ENCODE measurements at places on chromosomes 4 and X.

- DNase-seq: no peak
Measured at GRCh38 chr4:115090483-115091075, 22.8 kb downstream of the NDST4 start.

GRCh38 chrX:96438803-96439202 lies 245.8 kb upstream of the DIAPH2 start:
- no peak for DNase-seq

DNA sequence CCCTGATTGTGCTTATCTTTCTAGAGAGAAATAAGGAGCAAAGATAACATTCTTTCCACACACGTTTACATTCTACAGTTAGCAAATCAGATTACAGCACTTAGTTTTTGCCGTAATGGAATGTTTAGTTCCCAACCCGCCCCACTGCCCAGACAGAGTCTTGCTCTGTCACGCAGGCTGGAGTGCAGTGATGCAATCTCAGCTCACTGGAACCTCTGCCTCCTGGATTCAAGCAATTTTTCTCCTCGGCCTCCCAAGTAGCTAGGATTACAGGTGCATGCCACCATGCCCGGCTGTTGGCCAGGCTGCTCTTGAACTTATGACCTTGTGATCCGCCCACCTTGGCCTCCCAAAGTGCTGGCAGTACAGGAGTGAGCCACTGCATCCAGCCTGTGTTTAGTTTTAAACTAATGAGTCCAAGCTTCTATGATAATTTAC lies 8.4 kb upstream of the PRPS1 start:
- no peak for DNase-seq

DNA sequence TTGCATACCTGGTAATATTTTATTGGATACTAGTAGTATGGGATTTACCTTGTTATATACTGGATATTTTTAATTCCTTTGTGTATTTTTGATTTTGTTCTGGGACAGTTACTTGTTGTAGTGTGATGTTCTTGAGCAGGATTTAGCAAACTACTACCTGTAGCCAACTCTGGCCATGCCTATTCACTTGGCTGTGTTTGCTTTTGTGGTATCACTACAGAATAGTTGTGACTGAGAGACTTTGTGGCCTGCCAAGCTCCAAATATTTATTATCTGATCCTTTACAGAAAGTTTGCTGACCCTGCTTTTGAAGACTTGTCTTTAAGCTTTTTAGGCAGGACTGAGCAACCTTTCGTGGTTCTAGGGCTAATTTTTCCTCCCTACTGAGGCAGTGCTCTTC lies 17.8 kb downstream of the ZCCHC4 start:
- DNase-seq: no peak

- no peak for DNase-seq
Measured at GRCh38 chr4:89303177-89303576, 4.4 kb downstream of the GPRIN3 start.

GRCh38 chr4:81466841-81467671 lies 4.7 kb downstream of the RASGEF1B start:
- peak; percentile 67 for DNase-seq

DNA sequence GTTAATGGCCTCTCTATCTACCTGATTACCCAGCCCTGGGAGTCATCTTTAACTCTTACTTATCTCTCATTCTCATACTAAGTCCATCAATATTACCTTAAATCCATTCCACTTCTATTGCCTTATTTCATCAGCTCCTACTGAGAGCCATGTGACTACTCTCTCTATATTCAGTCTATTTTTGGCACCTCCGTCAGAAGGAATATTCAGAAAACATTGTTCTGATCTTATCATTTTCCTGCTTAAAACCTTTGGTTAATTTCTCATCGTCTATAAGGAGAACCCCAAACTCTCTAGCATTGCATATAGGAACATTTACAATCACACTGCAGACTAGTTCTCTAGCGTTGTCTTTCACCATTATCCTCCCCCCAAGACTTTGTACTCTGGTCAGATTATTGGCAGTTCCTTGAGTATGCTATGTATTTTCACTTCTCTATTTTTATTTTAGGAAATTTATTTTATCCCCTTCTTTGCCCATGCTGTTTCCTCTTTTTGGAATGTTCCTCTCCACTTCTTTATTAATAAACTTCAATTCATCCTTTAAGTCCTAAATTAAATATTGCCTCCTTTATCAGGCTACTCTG lies 13.7 kb upstream of the AMMECR1 start:
- no peak for DNase-seq

- DNase-seq: no peak
Measured at GRCh38 chr4:3834186-3834662, 68.0 kb downstream of the ADRA2C start.

GRCh38 chrX:73849073-73849472 lies 286.1 kb downstream of the CHIC1 start:
- DNase-seq: no peak

- DNase-seq: no peak
Measured at GRCh38 chr4:17315459-17315858, 196.4 kb downstream of the QDPR start.

- no peak for DNase-seq
Measured at GRCh38 chrX:99353412-99353811, 1056.7 kb downstream of the PCDH19 start.

- no peak for DNase-seq
Measured at GRCh38 chr4:95857761-95858160, 17.9 kb downstream of the PDHA2 start.

DNA sequence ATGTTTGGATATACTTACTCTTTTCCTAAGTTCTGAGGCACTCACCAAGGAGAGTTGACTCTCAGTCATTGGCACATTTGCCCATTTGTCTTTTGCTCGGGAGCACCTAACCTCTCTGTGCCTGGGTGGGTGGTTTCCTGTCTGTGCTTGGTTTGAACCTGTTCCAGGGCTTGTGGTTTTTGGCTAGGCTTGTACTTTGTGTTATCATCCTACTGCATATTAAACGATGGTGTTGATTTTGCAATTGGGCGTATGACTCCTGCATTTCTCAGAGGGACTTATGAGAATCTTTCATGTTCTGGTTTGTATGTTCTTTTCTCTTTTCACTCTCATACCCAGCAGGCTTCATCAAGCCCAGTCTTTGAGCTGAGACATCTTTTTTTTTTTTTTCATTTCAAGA lies 161.7 kb downstream of the BTC start:
- no peak for DNase-seq

DNA sequence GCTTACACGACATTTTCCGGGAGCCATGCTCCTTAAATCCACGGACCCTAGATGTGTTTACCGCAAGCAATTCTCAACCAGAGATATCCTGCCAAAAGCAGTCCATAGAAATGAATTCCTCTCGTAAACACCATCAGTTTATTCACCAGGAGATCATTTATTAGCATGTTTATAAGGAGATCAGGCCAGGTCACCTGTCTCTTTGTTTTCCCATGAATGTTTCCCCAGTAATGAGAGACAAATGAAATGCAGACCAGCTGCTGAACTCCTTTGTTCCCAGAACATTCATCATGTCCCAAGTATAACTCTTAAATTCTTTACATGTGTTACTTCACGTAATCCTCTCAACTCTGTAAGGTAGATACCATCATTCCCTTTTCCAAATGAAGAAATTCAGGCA lies 137.1 kb downstream of the DDX53 start:
- no peak for DNase-seq

- DNase-seq: no peak
Measured at GRCh38 chr4:42280327-42281095, 116.8 kb upstream of the SHISA3 start.

DNA sequence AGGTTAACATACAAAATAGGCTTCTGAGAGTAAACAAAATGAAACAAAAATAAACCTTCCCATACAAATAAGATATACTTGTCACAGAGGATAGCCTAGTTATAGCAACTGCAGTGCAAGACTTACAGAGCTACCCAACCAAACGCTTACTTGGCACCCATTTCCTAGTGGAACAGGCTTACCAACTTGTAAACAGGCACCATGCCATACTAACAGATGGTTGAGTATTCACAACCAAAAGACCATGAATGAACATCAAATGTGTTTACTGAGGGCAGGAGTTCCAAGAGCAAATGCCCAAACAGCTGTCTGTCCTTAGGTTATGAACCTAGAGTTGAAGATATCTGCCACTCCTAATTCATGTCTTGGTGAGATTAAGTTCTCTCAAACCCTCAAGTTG lies 2629.2 kb downstream of the PCDH7 start:
- DNase-seq: no peak

- DNase-seq: no peak
Measured at GRCh38 chr4:137923494-137923893, 318.7 kb downstream of the SLC7A11 start.

- no peak for DNase-seq
Measured at GRCh38 chr4:105166066-105166465, 19.4 kb downstream of the TET2 start.

- DNase-seq: no peak
Measured at GRCh38 chr4:105527081-105527480, 25.3 kb upstream of the ARHGEF38 start.

GRCh38 chr4:68162196-68162595 lies 32.5 kb upstream of the TMPRSS11F start:
- no peak for DNase-seq

- DNase-seq: no peak
Measured at GRCh38 chr4:99201690-99202089, 17.4 kb downstream of the ADH6 start.

DNA sequence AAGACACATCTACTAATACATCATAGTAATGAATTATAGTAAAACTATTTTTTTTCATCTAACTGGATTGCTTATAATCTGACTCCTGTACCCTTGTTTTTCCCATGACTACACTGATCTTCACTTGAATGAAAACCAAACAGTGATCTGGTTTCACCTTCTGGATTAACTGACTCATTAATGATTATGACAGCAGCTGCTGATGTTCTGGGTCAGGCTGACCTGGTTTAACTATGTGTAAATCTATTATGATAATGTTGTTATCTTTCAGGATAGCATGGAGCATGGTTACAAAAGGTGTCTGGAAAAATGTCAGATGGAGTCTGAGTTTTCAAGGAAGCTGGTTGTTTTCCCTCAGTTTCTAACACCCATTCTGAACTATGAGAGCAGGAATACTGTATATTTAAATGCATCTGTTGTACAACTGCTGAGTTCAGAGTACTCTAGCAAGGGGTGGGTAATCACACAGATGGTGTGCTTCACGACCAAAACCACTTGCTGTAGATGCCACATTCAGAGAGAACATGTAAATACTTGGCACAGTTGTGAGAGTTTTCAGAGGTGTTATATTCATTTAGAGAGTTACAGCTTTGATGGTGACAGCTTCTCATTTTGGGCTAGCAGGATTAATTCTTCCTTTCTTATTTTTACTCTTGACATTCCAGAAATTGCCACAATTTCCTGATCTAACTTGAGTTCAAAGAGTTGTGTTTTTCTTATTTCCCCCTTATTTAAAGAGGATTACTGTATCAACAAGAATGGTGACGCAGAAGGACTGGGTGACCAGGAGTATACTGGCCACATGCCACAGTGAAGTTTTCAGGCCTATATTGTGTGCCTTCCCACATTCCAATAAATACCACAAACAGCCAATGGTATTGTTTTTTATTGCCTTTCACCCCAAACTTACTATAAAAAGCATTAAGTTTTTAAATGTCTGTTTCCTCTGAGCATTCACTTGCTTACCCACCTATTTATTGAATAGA lies 249.7 kb upstream of the TET2 start:
- no peak for DNase-seq

- no peak for DNase-seq
Measured at GRCh38 chrX:39595977-39596376, 501.8 kb downstream of the BCOR start.

- DNase-seq: no peak
Measured at GRCh38 chr4:145861336-145862318, 77.0 kb downstream of the ZNF827 start.

- no peak for DNase-seq
Measured at GRCh38 chr4:183299464-183299863, 20.6 kb downstream of the CLDN22 start.

DNA sequence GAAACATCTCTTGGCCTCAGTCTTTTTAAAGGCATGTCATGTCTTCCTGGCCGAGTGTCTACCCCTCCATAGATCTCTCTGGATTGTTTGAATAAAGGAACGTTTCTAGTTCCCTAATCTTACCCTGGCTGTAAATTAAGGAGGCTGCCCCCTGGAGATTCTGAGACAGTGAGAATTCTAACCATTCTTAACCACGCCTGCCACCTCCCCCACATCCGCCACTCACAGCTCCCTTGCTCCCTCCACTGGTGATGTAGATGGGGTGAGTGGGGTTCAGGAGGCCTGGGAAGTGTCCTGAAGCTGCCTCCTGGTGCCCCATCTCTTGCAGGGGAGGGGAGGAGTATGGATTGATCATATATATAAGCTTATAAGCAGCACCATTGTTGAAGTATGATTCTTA lies 48.0 kb upstream of the TRIM2 start:
- peak; percentile 10 for DNase-seq

- no peak for DNase-seq
Measured at GRCh38 chr4:186151499-186151898, 39.9 kb upstream of the CYP4V2 start.

- no peak for DNase-seq
Measured at GRCh38 chr4:14906805-14907204, 95.5 kb upstream of the CPEB2 start.

- no peak for DNase-seq
Measured at GRCh38 chr4:148101235-148101634, 341.0 kb downstream of the NR3C2 start.

- DNase-seq: no peak
Measured at GRCh38 chr4:169791527-169792156, 33.9 kb upstream of the HPF1 start.

GRCh38 chr4:41866799-41867677 lies 68.2 kb upstream of the TMEM33 start:
- DNase-seq: no peak

DNA sequence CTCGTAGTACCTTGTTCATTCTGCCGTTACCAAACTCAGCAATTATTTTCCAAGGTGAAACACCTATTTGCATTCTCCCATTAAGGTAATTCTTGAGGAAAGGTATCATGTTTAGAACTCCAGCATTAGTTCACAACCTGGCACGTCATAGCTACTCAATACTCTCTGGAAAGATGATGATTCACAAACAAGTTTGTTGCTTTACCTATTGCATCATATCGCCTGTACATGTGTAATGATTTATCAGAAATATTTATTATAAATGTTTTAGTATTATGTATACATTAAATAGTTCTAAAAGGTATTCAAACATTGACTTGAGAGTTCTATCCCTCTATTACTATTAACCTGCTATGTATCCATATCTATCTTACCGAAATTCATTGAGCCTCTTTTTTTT lies 658.3 kb upstream of the PITX2 start:
- no peak for DNase-seq
